ENCODE measurements at places on chromosomes 16 and 17.

- DNase-seq, result peak; percentile 57
Observed at GRCh38 chr16:23509782-23510163, 521 bp downstream of the GGA2 start.

GRCh38 chr16:6345090-6345489, 987.6 kb upstream of the RBFOX1 start:
- no peak for DNase-seq

- no peak for DNase-seq
Observed at GRCh38 chr16:75196836-75197235, 10.1 kb downstream of the CTRB2 start.

DNA sequence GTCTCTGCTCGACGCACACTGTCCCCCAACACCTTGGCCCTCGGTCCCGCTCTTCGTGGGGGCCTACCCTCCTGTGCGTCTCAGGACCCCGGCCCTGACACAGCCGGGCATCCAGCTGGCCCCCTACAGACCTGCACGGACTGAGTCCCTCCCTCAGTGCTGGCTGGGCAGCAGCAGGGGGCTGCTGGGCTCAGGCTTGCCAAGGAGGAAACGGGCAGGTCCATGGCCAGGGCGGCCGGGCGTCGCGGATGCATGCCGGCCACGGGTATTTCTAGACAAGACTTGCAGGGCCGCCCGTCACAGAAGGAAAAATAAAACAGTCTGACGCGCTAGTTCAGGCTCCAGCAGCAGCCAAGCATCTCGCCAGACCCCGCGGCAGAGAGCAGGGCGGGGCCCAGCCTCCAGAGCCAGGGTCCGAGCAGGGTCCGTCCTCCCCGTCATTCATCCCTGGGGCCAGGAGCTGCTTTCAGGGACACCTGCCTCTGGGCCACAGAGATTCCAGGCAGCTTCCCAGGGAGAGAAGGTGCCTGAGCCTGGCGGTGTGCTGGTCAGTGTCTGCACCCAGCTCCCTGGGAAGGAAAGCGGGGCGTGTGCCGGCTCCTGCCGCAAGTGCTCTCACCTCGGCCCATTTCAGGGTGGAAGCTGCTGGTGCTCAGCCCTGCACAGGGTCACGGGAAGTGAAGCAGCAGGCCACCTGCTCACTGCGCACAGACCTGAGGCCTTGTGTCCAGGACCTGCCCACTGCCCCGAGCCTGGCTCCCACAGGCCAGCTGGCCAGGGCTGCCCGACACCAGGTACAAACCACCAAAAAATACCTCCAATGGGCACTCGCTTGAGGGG, 7.2 kb upstream of the PVALEF start:
- no peak for DNase-seq

DNA sequence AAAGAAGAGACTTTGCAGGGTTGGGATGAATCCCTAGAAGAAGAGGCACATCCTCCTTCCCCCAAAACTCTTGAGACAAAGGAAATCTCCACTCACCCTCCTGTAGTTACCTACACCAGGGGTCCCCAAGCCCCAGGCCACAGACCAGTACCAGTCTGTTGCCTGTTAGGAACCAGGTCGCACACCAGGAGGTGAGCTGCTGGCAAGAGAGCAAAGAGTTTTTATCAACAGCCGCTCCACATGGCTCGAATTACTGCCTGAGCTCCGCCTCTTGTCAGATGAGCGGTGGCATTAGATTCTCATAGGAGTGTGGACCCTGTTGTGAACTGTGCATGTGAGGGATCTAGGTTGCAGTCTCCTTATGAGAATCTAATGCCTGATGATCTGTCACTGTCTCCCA, 98.9 kb downstream of the CCT6B start:
- DNase-seq, result no peak

- peak; percentile 53 for DNase-seq
Observed at GRCh38 chr17:4565209-4566141, 5.1 kb upstream of the GGT6 start.

GRCh38 chr16:86477642-86478041, 32.7 kb upstream of the FOXF1 start:
- peak; percentile 46 for DNase-seq

GRCh38 chr16:78659668-78660217, 560.3 kb downstream of the WWOX start:
- no peak for DNase-seq

- DNase-seq, result no peak
Observed at GRCh38 chr16:87854053-87854906, 15.0 kb downstream of the SLC7A5 start.

- DNase-seq, result no peak
Observed at GRCh38 chr16:75482434-75483205, 12.6 kb downstream of the CHST6 start.

- no peak for DNase-seq
Observed at GRCh38 chr17:79303641-79304205, 229.1 kb downstream of the ENGASE start.
